MCF 10A (cell line): ENCODE measurements at places on chromosomes 6 and 20. TPM values are rescaled to one million over a fixed set of nuclear protein-coding genes. Genes with fewer than 3 reads are reported as not detected.

GRCh38 chr6:14664621-14665315 lies 547.2 kb downstream of the CD83 start:
- DNase-seq: no peak

The MAFB gene
- 15.9 and 19.7 TPM in 2 replicates for total RNA-seq

The CYP39A1 gene
- 7.2 and 7.4 TPM in 2 replicates for total RNA-seq

- DNase-seq: peak; percentile 30
Measured at GRCh38 chr20:11553603-11554002, 364.1 kb upstream of the BTBD3 start.

DNA sequence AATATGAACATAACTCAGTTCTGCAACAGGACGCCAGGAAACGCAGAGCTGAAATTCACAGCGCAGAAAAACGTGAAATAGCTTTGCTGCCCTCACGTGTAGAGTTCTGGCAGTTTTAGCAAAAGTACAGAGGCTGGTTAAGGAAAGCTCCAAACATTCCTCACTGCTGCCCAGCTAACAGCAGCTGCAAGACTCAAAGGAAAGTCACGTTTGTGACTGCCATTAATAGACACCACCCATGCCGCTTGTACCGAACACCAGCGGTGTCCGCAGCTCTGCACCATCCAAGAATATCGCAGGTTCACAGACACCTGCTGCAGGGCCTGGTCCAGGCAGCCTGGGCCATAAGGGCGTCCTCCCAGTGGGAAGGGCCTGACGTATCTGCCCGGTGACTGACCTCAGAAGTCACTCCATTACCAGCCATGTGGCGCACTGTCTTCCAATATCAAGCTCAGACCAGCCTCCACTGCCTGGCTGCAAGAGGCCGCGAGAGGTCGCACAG lies 61.4 kb downstream of the WDR27 start:
- no peak for DNase-seq

The NCOA3 gene
- 61.4 and 68.6 TPM in 2 replicates for total RNA-seq

DNA sequence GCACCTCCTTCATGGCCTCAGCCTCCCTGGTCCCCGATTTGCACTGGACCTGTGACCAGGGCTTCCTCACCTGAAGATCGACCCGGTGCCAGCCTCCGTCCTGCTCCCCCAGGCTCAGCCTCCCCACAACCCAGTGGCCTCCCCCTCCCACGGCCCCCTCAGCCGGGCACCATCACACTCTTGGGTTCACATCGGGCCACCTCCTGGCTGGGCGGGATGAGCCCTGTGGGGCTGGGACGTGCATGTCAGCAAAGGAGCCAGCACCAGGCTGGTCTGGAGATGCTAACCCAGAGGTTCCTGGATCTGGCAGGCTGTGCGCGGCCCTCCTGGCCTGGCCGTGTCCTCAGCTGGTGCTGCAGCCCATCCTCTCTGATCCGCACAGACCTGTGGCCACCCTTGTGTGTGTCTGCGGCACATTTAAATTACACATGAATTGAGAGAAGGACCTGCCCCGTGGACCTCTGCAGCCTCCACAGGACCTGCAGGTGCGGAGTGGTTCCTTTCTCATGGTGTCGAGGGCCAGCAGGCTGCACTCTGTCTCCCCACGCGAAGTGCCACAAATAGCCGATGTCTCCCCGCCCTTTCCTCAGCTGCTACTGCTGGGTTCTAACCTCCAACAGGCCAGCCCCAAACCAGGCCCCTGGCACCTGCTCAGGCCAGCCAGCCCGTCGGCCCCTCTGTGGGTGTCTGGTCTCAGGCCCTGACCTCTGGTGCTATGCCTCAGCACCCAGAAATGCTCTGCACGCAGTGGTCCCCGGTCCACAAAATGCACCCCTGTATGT lies 237.5 kb downstream of the ERMARD start:
- DNase-seq: no peak

The TMC2 gene
- total RNA-seq: not detected in 2 replicates

The GPSM3 gene
- 0.71 and 0.84 TPM in 2 replicates for total RNA-seq
